ENCODE measurements at places on chromosomes 5 and 9.

DNA sequence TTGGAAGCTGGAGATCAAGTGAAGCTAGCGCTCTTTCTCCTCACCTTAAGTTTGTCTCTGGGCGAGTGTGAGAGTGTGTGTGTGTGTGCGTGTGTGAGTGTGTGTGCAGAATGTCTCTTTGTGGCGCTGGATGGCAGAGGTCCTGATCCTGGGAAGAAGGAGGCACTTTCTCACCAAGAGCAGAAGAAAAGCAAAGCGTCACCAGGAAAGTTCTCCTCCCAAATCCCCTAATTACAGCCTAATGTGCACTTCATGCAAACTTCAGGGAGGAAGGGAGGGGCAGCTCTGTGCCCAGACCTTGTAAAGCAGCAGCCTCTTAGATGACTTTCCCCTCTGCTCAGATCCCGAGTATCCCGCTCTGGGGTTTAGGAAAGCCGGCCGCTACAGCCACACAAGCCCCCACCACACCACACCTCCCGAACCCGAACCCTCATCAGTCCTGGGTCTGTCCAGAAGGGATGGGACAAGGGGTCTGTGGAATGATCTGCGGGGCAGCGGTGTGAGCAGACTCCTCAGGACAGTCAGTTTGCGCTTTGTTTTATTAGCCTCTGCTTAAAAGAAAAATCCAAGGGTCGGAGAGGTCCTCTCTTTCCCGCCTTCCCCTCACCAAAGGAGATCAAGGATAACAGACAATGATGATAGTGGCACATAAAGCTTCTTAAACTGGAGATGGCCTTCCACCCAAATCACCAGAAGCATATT lies at the start of gene HAPLN1:
Gene HAPLN1 (minus strand): TSS at position 20 of the 702 bp plus-strand sequence. CDS start 47,332 bp downstream, outside the sequence.
- no peak for DNase-seq

GRCh38 chr9:13570068-13570974 lies 290.8 kb upstream of the MPDZ start:
- peak; percentile 74 for DNase-seq

- peak; percentile 96 for DNase-seq
These were observed 11.5 kb downstream of the PRRC2B start for GRCh38 chr9:131405428-131405827.

- no peak for DNase-seq
These were observed 296.6 kb upstream of the PCSK5 start for GRCh38 chr9:75593920-75594319.

DNA sequence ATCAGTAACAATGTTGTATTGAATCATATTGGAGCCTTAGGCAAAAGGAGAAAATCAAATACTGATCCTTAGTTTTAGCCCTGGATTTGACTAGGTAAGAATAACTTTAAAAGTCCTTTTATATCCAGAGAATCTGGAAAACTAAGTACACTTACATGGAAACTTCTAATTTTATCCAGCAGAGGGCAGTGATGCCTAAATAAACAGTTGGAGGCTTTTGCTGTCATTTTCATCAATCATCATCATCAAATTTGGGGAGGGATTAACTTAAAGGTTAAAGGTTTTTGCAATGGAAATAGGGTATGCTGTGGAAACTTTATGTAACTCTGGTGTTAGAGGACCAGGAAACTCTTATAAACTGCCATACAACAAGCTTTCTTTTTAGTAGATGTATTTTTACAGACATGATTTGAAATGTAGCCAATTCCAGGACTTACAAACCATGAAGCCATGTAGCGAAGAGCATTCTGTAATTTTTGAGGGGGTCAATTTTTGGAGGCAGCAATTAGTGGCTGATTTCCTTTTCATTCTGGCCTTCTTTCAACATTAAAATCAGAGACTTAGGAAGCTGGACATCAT lies 112.7 kb downstream of the OSTF1 start:
- DNase-seq = peak; percentile 30

GRCh38 chr5:45089870-45090269 lies 281.1 kb downstream of the MRPS30 start:
- DNase-seq = no peak

DNA sequence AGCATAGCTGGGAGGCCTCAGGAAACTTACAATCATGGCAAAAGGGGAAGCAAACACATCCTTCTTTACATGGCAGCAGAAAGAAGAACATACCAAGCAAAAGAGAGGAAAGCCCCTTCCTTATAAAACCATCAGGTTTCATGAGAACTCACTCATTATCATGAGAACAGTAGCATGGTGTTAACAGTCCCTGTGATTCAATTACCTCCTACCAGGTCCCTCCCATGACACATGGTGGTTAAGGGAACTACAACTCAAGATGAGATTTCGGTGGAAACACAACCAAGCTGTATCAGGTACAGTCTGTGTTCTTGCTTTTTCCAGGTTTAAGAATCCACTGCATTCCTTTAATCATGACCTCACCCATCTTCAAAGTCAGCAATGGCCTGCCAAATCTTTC lies 514.2 kb downstream of the KCTD16 start:
- no peak for DNase-seq

- DNase-seq = no peak
These were observed 235.7 kb downstream of the ENC1 start for GRCh38 chr5:74404574-74405508.

All from fibroblast of lung (primary cell).